ENCODE measurements at places on chromosomes 5 and 9.

- no peak for DNase-seq
Observed at GRCh38 chr5:74503-75109, 17.4 kb upstream of the PLEKHG4B start.

GRCh38 chr5:142095651-142096330 is 12.8 kb upstream of the NDFIP1 start:
- no peak for DNase-seq

DNA sequence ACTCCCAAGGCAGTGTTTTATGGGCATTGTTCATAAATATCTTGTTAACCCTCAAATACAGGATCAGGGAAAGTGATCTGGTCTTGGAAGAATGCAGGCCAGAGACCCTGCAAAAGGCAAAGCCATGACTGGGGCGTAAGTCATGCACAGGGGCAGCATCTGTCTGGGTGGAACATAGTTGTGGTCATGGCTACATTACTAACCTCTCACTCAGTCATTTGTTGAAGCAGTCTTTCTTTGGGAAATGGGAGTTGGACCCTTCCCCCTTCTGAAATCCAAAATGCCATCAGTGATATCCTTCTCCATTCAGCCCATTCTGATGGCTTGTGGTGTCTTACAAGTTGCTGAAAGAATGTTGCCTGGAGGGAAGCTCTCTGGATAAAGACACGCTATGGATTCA is 68.1 kb downstream of the GDNF start:
- no peak for DNase-seq

DNA sequence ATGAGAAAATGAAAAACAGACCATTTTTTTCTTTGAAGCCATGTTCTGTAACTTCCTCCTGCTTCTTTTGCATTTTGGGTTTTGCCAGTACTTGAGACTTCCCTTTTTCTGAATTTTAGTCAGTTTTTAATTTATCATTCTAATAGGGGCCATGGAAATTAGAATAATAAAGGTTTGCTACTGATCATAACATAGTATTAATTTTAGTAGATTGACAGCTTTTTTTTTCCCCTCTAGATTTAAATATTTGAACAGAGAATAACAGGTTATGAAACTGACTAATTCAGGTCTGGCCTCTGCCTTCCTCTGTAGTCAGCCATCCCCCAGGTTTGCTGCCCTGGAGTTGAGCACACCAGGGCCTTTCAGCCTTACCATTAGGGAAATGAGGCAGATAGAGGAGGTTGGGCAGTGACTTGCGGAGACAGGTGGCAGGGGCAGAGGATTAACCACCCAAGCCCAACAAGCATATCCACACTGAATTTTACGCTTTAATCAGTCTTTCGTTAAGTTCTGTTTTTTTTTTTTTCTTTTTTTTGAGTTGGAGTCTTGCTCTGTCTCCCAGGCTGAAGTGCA is 80.1 kb upstream of the TNFAIP8 start:
- no peak for DNase-seq

- no peak for DNase-seq
Observed at GRCh38 chr9:32399110-32399815, 14.8 kb downstream of the ACO1 start.

- DNase-seq: no peak
Observed at GRCh38 chr5:154513669-154514084, 35.6 kb upstream of the HAND1 start.

DNA sequence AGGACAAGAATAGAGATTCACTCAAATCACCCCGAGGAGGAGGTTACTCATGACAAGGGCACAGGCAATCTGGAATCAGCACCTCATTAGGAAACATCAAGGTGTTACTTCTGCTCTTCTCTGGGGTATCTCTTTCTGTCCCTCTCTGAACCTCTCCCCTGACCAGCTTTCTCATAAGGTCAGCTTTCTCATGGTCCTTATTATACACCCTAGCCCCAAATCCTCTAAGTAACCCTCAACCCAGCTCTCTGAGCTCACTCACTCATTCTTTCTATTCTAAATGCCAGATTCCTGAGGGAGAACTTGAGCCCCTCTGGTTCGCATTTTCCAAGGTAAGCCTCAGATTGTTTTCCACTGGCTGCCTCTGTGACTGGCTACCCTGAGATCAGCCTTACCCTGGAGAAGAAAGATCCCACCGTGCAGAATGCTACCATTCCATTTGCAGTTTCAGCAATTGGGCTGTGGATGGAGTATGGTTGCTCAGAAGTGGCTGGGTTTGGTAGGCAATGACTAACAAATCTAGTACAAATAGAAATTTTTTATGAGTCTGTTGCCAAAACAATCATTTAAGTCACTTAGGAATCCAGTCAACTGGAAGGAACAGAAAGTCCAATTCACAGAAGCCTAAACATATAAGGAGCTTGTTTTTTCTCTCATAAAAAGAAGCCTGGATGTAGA is 9.0 kb upstream of the TIMD4 start:
- DNase-seq: no peak

DNA sequence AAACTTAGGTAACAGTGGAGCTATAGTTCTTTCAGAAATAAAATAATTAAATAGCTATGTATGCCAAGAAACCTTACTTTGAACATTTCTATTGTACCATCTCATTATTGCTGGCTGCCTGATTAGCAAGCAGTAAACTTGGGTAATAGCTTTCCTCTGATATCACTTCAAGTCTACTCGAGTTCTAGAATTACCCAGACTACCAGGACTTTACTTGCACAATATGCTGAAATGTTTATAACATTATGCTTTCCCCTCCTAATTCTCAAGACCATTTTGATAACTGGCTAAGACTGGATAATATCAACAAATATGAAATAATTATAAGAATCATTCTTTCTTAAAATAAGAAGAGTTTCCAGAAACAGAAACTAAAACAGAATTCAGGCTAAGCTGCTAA is 512.6 kb downstream of the RAB3C start:
- no peak for DNase-seq

- DNase-seq: no peak
Observed at GRCh38 chr5:106159616-106160015, 1511.1 kb downstream of the EFNA5 start.

DNA sequence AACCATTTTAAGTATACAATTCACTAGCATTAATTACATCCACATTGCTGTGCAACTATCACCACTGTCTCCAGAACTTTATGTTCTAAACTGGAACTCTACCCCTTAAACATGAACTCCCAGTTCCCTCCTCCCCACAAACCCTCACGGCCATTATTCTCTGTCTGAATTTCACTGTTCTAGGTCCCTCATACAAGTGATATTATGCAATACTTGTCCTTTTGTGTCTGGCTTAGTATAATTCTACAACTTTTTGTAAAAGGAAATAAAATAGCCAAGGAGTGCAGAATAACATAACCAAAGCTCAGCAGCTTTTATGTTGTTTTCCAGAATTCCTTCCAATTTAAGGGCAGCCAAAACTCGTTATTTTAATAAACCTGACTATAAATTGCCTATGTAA is 53.2 kb downstream of the NAA35 start:
- DNase-seq: no peak

DNA sequence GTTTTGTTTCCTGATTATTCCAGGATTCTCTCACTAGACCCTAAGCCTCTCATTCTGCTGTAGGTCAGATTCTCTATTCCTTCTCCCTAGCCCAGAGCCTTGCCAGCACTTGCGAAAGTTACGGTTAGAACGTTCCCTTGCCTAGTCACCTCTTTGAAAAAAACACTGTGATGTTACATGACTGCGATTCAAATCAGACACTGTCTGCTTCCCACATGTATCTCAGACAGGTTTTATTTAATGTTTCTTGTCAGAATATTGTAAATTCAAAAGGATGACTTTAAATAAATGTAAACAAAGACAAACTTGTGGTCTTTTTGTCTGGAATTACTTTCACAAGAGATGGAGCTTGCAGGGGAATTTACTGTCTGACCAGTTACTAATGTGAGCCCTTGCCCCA is 116.5 kb upstream of the OTULINL start:
- no peak for DNase-seq

GRCh38 chr5:159912033-159912800 is 4.1 kb upstream of the ADRA1B start:
- DNase-seq: no peak

DNA sequence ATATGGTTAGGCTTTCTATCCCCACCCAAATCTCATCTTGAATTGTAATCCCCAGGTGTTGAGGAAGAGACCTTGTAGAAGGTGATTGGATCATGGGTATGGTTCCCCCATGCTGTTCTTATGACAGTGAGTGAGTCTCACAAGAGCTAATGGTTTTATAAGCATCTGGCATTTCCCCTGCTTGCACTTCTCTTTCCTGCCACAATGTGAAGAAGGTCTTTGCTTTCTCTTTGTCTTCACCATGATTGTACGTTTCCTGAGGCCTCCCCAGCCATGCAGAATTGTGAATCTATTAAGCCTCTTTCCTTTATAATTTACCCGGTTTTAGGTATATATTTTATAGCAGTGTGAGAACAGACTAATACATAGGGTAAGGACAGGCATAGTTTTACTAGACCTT is 334.5 kb downstream of the TLR4 start:
- no peak for DNase-seq

GRCh38 chr5:122447072-122447471 is 135.0 kb downstream of the SNCAIP start:
- no peak for DNase-seq

- no peak for DNase-seq
Observed at GRCh38 chr5:9265441-9266287, 280.2 kb downstream of the SEMA5A start.

DNA sequence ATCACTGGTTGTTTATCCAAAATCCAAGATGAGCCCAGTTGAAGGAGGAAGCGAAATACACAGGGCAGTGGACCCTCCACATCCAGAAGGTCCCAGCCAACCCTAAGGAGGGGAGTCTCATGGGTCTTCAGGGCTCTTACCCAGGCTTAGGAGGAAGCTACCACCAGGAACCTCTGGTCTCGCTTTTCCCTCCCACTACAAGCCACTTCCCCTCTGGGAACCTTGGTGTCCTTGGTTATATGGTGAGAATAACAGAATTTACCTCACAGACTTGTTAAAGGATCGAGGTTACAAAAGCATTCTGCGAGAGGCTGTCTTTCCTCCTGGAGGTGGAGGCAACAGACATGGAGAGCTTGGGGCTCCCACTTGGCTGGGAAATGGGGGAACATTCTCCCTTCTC is 3.4 kb downstream of the HIGD2A start:
- DNase-seq: no peak

DNA sequence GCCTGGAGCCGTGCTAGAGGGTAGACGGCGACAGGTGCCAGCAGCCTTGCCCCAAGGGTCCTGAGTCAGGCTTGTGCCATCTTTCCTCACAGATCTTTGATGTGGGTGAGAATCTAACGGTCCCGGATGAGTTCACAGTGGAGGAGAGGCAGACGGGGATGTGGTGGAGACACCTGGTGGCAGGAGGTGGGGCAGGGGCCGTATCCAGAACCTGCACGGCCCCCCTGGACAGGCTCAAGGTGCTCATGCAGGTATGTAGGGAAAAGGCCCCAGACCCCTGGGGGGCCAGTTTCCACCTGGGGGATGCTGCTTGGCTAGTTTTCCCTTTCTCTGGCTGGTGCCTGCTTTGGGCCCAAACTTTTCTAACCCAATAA is 24.0 kb downstream of the PTGES2 start:
- no peak for DNase-seq

DNA sequence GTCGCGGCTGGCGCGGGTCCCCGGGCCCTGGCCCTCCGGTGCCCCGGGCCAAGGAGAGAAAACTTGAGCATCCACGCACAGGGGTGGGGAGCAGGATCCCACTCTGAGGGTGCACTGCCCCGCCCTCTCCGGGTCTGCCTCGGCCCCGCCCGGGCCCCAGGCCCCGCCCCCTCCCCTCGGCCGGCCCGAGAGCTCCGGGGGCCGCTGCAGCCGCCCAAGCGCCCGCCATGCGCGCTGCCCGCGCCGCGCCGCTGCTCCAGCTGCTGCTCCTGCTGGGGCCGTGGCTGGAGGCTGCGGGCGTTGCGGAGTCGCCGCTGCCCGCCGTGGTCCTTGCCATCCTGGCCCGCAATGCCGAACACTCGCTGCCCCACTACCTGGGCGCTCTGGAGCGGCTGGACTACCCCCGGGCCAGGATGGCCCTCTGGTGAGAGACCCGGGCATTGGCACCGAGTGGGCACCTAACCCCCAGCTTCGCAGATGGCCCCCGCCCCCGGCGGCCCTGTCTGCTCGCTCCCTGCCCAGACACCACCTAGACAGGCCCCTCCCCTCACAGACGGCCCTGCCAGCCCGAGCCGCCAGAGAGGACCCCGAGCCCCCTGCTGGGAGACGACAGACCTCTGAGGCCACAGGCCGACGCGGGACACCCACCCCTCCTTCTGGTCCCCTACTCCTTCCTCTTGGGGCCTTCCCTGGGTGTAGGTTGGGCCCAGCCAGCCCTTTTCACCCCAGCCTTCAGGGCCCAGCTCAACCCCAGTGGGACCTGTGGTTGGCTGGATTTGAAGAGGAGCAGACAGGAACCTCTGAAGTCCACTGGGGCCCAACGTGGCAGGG is at the start of gene CERCAM:
Gene CERCAM (plus strand): TSS at position 207 of the 831 bp plus-strand sequence. CDS start 21 bp downstream, at position 228.
- no peak for DNase-seq

DNA sequence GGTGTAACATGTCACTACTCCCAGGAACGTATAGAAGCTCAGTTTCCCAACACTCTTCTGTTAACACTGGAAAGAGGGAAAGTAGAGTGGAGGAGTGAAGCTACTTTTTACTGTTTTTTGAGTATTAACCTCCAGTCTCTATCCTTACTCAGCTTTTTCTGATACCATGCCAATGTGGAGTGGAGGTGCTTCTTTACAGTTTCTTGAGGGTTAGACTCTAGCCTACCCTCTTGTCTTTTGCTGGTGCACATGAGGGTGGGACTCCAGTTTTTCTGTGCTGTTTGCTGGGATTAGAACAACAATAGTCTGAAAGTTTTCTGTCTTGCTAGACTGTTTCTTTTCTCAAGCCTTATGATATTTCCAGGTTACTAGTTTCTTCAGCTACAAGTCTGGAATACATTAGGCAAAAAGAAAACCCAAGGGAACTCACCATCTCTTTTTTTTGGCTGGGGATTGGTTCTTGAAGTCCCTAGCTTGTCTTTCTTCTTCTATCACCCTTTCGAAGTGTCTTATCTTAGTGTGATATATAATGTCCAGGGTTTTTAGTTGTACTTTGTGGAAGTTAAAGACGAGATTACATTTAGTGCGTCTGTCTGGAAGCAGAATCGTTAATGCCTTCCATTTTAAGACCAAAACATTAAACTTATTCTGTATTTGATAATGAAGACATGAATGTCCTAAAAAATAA is 35.9 kb downstream of the PRR16 start:
- DNase-seq: no peak

GRCh38 chr5:66343370-66344071 is 199.4 kb downstream of the SREK1 start:
- no peak for DNase-seq

DNA sequence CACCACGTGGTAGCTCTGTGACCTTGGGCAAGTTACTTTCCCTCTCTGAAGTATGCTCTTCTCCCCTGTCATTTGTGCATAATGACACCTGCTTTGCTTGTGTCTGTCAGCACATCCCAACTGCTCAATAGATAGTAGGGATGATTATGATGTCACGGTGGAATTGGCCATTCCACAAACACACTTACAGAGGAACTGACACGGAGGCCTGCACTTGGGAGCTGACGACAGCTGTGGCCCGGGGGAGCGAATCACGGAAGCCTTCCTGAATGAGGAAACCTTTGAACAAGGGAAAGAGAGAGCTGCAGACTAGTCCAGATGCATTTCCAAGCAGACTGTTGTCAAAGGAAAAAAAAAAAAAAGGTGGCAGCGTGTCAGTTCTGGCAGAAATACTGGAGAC is 21.0 kb downstream of the TLX3 start:
- DNase-seq: no peak

- no peak for DNase-seq
Observed at GRCh38 chr5:40390281-40391149, 289.2 kb upstream of the PTGER4 start.

GRCh38 chr9:129547869-129548570 is 72.9 kb downstream of the C9orf50 start:
- DNase-seq: no peak

GRCh38 chr9:111842313-111842712 is 47.6 kb upstream of the SHOC1 start:
- no peak for DNase-seq

GRCh38 chr9:137918331-137919094 is 40.9 kb downstream of the CACNA1B start:
- no peak for DNase-seq
